ENCODE measurements at places on chromosomes 7 and 10.

- DNase-seq: no peak
These were observed 37.0 kb downstream of the GSDME start for GRCh38 chr7:24720283-24720682.

- DNase-seq: no peak
These were observed 580.8 kb downstream of the GALNT17 start for GRCh38 chr7:71712653-71713180.

- DNase-seq: no peak
These were observed 540.7 kb downstream of the CALN1 start for GRCh38 chr7:71871446-71871845.

- no peak for DNase-seq
These were observed 530.9 kb upstream of the POM121L12 start for GRCh38 chr7:52504561-52504960.

DNA sequence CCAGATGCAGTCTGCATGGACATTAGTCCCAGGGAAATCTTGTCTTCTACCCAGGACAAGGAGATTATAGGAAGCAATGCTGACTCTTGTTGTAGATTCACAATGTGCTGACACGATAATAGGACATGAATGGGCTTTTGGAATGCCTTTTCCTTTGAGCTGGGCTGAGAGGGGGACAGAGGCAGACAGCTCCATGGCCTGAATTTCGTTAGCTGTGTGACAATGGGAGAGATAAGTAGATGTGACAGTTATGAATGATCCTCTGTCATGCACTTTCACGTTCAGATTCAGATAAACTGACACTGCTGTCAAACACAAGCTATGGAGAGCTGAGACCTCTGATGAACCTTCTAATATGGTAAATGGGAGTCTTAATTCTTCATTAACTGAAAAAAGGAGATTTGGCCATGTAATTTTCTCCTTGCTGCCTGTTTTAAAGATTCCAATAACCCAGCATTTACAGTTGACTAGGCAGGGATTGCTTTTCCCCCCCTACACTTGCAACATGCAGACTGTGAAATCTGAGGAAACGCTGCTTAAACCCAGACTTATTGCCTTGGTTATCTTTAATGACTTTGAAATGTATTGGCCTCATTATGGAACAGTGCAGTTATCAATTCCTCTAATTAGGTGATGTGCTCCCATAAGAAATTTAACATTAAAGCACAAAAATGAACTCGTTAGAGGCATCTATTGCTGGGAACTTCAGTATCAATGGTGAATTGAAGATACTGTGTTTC is 669.3 kb downstream of the AUTS2 start:
- no peak for DNase-seq

GRCh38 chr10:47380341-47381102 is 3.6 kb downstream of the ZNF488 start:
- no peak for DNase-seq

- DNase-seq: no peak
These were observed 230.4 kb downstream of the TNS3 start for GRCh38 chr7:47351233-47352154.

DNA sequence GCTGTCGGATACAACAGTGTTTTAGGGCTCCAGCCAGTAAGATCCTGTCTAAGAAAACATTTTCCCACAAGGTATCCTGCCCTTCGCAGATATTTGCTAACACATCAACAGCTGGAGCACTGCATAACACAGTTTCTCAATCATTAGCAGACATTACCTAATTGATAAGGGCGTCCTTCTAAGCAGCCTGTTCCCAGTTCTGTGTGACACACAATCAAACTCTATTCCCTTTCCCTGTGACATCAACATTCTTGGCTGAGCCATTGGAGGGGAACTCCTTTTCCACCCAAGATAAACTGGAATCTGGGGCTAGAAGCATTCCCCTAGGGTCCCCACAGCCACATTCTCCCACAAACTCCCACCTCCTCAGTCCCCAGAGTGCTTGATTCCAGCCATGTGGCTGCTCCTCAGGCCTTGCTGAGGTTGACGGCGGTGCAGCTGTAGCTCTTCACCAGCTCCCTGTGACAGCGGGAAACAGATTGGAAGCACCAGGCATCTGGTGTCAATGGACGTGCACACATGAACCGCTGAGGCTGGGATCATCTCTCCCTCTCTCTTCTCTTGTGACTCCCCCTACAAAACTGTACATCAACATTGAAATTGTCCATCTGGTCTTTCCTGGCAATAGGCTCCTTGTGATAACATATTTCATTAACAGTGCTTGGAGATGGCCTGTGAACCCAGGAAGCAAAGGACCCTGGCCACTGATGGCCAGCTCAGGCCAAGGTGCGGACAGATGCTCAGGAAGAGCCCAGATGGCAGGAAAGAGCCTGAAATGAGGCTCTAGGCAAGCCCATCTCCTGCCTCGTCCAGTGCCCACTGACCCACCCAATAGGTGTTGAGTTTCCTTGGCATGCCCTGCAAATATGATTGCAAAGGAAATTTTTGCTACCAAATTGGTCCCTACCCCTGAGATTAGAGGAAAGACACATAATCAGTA is 131.1 kb upstream of the TBX20 start:
- DNase-seq: no peak

DNA sequence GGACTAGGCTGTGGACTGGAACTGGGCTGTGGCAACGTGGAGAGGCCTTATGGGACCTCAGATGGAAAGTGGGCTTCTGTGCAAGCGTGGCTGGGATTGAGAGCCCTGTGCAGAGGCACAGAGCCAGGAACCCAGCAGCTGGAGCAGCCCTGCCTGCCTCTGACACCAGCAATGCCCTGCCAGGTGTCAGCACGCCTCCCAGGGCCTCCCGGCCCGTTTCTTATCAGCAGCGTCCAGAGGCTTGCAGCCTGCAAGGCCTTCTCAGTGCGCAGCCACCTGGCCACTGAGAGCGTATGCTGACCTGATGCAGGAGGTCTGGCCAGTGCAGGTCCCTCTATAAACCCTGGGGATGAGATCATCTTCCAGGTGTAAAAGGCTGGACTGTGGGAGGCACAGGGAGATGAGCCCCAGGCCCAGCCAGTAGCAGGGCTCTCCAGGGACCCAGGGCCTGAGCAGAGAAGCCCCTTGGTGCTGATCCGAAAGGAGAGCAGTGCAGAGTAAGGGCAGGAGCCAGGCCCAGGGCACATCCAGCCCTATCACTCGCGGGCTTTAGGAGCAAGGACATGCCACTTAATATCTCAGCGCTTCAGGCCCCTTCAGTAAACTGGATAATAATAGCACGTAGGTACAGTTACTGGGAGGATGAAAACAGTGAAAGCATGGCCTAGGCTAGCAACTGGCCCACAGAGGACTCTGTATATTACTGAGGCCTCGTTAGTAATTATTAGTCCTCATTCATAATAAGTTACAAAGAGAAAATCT is 38.8 kb upstream of the ANTXRL start:
- no peak for DNase-seq

DNA sequence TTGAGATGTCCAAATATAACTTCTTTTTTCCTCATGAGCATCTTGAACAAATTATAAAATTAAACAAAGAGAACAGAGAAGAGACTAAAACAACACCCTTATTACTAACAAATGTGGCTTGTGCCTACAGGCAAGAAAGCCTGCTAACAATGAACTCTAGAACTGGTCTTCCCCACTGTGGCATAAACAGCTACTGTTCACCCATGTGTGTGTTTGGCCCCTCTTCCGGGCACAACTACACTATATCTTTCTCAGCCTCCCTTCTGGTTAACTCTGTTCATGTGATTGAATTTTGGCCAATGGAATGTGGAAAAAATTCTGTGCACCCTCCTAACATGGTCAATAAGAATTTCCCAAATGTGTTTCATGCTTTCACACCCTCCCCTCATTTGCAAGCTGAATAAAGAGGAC is 117.0 kb downstream of the KBTBD2 start:
- peak; percentile 65 for DNase-seq

DNA sequence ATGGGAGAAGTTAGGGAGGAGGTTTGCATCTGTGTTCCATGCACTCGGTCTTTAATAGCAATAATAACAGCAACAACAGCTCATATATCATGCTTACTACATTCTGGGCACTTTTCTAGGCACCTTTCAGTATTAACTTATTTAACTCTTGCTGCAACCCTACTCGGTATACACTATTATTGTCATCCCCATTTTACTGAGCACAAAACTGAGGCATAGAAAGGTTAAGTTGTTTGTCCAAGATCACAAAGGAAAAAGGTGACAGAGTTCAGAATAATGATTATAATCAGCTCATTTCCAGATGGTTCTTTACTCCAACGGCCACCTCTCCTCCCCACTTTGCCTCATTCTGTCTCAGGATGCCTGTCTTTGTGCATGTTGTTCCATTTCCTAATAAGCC is 102.1 kb upstream of the ABI1 start:
- no peak for DNase-seq

GRCh38 chr7:69374044-69374425 is 224.2 kb upstream of the AUTS2 start:
- peak; percentile 89 for DNase-seq

DNA sequence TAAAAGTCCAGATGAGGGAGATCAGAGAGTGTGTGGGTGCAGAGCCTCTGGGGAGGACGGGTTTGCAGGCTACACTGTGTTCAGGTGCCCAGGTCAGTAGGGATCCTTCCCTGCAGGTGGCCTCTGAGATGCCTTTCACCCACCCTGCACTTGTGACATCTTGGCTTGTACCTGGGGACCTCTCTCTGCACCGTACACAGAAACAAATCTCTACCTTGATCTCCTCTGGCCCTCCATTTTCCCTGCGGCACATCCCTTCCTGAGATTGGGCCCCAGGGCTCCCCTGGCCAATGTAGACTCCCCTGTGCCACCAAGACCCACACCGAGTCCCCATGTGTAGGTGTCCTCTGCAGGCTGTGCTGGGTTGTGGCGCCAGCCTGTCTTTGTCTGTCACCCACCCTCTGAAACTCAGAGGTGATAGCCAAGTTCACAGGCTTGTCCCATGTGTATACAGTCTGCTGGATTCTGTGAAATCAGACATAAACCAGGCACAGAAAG is 140.6 kb downstream of the PTPN20 start:
- no peak for DNase-seq

DNA sequence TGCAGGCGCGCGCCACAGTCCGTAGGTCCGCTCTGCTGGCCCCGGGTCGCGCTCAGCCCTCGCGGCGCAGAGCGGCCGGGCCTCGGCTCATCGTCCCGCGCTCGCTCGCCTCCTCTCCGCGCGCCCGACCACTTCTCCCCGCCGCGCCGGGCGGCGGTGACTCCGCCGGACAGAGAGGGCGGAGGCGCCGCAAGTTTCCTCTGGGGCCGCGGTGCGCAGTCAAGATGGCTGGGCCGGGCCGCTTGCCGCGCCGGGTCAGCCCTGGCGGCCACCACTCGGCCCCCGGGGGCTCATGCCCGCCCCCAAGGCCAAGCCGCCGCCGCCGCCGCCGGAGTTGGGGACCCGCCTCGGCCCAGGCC is 441 bp downstream of the FZD8 start:
- DNase-seq: peak; percentile 72

GRCh38 chr10:44986179-44986578 is 7.6 kb upstream of the DEPP1 start:
- no peak for DNase-seq

- DNase-seq: peak; percentile 74
These were observed 473.9 kb downstream of the AUTS2 start for GRCh38 chr7:70072220-70072619.

DNA sequence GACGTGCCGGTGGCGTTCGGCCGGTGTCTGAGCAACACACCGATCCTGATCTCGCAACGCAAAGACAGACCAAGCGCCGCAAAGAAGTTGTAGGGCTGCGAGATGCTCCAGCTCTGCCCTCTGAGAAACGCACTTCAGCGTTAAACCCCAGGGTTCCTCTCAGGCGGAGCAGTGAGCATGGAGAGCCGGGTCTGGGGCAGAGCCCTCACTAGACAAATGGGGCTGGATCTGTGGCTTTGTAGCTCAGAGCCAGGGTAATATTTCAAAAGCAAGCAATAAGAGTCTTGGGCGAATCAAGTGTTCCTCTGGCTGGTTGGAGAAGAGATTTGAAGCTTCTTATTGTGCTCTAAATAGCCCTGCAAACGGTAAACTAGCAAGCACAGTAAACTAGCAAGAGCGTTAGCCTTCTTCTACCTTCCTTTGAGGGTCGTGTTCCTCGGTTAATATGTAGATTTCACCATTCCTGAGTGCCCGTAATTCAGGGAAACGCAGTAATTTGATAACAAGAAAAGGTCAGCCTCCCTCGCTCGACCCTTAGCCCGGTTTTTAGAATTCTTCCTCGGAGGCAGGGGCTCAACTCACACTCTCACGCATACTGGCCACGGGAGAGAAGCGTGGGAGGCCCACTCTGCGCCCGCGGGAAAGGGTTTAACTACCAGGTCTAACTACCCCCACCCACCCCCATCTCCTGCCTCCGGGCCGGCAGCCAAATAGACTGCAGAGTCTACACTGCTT is 6.7 kb downstream of the SKAP2 start:
- peak; percentile 59 for DNase-seq

DNA sequence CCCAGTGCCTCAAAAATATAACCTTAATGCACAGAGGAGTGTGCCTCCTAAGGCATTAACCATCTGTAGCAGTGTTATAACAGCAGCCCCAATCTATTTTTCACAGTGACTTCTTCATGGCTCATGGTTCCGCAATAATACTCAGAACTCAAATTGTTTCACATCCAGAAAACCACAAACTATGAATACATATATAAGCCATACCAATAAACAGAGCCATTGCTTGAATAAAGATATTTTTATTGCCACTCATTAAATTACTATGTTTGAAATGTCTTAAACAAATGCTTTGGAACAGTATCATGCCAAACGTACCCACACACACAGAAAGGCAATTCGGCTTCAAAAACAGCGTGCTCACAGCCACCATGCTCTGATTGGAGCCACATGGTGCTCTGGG is 629.3 kb upstream of the NRP1 start:
- DNase-seq: peak; percentile 25

- DNase-seq: no peak
These were observed 157.2 kb upstream of the INSYN2A start for GRCh38 chr10:127353544-127353943.

DNA sequence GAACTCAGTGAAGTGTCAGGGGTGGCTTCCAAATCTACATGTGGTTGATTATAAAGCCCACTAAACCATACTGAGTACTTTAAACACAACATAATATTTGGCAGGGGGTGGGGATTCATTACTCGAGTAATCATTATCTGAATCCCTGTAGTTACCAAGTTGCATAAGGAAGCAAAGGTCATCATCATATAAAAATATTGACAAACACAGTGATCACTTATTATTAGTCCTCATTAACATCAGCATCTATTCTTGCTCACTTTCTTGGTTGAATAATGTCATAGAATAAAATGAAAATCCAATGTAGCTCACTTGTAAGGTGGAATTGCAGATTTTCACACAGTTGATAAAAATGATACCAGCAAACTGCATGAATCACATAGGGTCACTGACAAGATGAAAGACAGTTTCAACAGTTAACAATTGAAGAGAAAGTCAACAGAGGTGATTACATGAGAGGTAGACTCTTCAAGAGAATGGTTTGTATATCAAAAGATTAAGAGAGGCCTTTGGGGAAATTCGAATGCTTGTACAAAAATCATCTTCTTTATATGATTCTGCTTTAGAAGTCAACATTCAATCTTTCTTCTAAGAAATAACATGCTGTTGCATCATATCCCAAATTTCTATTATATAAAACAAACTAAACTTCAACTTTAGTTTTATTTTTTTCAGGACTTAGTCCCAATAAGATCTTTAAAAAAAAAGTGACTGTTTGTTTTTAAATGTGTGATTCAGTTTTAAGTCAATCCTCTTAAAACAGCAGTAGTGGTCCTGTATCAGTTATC is 185.5 kb upstream of the KLF14 start:
- no peak for DNase-seq

GRCh38 chr7:25189197-25189596 is 39.1 kb downstream of the NPVF start:
- DNase-seq: no peak
